ENCODE measurements at places on chromosomes 1 and 21.

DNA sequence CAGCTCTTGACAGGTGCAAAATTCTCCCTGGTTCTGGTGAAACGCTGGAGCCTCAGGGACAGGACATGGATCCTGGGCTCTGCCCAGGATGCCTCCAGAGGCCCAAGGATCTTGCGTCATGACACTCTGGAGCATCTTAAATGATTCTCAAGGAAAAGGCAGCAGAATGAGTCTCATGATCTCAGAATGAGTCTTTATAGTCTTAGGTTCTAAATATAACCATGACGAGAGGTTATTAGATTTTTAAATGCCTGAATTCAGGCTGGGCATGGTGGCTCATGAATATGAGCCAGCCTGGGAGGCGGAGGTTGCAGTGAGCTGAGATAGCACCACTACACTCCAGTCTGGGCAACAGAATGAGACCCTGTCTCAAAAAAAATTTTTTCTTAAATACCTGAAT lies 55.5 kb downstream of the ECE1 start:
- DNase-seq, result no peak

- no peak for DNase-seq
Observed at GRCh38 chr21:14569868-14570267, 23.8 kb upstream of the SAMSN1 start.

DNA sequence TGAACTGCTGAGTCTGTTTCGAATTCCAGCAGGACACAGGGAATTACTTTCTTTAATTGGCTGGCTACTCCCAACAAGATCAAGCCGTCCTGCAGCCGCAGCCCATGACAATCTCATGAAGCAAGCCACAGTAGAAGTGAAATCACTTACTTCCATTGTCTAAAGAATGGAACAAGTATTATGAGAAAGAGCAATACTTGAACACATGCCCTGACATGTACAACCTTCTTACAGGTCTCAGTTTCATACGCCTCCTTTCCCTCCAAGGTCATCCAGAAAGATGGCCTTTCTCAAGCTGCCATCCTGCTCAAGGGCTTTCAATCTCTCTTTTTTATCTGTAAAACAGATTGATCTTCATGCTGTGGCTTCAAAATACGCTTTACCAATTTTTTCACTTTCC lies 85.1 kb downstream of the PCSK9 start:
- no peak for DNase-seq

- DNase-seq, result no peak
Observed at GRCh38 chr1:102074874-102075273, 78.1 kb upstream of the OLFM3 start.

GRCh38 chr1:56494306-56494705 lies 85.1 kb downstream of the PLPP3 start:
- no peak for DNase-seq

DNA sequence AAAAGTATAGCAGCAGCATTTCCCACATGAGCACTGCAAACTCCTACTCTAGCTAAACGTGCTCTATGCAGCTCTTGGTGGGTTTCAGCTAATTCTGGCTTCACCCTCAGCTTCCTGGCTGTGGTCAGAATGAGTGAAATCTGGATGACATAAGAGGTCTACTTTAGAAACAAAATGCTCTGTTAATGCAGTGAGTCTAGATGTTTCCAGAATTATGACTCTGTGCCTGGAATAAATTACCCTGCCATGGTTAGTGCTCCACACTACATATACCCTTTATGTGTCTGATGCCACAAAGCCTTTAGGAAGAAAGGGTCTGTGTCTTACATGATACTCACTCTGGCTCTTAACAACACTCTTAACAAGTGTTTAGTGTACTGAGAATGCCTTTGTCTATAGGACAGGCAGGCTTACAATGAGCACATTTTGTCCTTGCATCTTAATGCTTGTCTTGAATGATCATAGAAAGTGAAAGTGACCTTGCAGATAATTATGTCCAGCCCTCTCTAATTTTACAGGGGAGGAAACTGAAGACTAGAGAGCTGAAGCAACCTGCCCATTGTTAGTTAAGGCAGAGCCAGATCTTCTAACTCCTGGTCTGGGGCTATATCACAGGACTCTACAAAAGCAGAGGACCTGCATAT lies 9.2 kb downstream of the S100A10 start:
- DNase-seq, result no peak

- peak; percentile 4 for DNase-seq
Observed at GRCh38 chr1:102099916-102100315, 103.2 kb upstream of the OLFM3 start.

GRCh38 chr1:185450917-185451316 lies 133.9 kb upstream of the IVNS1ABP start:
- no peak for DNase-seq

GRCh38 chr1:115218034-115218405 lies 120.0 kb downstream of the NGF start:
- no peak for DNase-seq

DNA sequence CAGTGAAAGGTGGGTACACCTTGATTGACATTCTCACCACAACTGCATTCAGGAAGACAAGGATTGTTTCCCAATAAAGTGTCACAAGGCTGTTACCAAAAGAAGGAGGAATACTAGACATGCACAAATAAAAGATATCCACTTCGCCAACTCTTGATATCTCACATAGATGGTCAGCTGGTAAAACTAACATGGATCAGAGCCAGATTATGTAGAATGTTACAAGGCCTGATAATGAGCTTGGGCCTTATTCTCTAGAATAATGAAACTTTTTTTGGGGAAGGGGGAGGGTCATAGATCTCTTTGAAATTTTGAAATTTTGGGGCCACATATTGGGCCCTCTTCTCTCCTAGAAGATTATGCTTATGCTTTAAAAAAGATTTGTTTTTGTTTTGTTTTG lies 24.9 kb downstream of the RAP1A start:
- no peak for DNase-seq

Data from nephron progenitor cell (in vitro differentiated cells).